ENCODE measurements at places on chromosomes 7 and 10. TPM values are rescaled to one million over a fixed set of nuclear protein-coding genes. Genes with fewer than 3 reads are reported as not detected.

DNA sequence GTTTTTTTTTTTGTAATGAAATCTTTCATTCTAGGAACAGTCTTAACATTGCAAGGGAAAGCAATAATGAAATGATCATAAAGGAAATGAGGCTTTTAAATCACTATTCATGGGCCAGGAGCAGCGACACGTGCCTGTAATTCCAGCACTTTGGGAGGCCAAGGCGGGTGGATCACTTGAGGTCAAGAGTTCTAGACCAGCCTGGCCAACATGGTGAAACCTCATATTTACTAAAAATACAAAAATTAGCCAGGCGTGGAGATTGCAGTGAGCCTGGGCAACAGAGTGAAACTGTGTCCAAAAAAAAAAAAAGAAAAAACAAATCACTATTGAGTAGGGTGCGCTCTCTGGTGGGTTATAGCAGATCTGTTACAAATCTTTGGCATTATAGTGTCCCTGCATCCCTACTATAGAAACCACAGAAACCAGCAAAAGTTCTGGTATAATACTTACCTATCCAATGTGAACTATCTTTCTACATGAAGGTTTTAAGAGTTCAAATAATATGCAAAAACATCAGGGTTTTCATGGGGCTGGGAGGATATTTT is 72.1 kb downstream of the GLI3 start:
- DNase-seq = no peak

DNA sequence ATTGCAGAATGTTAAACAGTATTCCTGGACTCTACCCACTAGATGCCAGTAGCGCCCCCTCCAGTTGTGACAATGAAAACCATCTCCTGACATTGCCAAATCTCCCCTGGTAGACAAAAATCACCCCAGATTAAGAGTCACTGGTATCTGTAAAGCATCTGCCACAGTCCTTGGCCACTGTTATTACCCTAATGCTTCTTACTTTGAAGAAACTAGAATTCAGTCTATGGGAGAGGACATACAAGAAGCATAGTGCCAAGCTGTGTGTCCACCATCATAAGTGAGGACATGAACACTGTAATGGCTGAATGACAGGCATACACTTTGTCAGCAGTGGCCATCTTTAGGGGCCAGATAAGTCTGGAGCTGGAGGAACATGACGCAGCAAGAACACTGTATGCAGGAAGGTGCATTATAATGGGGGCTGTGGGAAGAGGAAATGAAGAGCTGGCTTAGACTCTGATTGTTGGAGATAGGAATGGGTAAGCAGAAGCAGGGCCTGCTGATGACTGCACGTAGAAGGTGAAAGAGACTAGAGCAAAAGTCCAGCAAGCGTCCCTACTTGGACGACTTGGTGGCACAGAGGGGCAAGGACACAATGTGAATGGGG is 32.5 kb downstream of the CBX3 start:
- no peak for DNase-seq

DNA sequence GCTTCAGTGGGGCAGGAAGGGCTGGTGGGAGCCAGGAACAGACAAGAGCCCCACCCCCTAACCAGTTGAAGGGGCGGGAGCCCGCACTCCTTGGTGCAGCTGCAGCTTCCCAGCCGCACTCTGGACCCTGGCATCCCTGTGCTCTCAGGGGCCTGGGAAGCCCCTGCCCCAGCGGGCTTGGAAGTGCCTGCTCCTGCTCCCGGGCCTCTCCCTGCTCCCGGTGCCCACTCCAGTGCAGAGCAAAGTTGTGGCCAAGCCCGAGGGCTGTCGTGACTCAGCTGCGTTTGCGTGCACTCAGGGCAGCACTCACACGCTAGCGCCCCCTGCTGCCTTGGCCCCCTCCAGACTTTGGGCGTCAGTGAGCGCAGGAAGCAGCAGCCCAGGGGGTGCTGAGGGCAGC is 883.8 kb downstream of the LRMDA start:
- no peak for DNase-seq

VSTM2A gene
- not detected for total RNA-seq

CALHM3 gene
- total RNA-seq = not detected

Data from mesenteric fat pad (tissue), 1 donor.